ENCODE measurements at places on chromosomes 5 and 9.

GRCh38 chr5:167912941-167913665 lies 378.3 kb upstream of the WWC1 start:
- no peak for DNase-seq

GRCh38 chr9:69131682-69132081 lies 42.4 kb upstream of the TJP2 start:
- no peak for DNase-seq

GRCh38 chr5:135194573-135195269 lies 160.7 kb upstream of the PITX1 start:
- no peak for DNase-seq

- no peak for DNase-seq
Observed at GRCh38 chr9:1878811-1879210, 136.3 kb upstream of the SMARCA2 start.

DNA sequence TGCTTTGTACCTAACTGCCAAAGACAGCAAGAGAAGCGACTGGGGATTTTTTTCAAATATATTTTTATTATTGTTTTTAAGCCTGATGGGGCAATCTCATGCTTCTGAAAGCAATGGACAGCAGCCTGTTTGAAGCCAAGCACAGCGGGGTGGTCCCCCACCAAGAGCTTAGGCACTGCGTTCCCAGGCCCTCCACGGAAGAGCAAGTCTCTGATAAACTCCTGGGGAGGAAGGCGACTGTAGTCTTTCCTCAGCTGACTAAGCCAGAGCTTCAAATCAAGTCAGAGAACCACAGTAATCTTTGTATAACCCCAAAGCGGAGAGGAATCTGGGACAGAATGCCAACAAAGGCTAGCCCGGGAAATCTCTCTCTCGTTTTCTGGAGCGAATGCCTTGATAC lies 54.4 kb downstream of the ARSB start:
- DNase-seq: no peak

DNA sequence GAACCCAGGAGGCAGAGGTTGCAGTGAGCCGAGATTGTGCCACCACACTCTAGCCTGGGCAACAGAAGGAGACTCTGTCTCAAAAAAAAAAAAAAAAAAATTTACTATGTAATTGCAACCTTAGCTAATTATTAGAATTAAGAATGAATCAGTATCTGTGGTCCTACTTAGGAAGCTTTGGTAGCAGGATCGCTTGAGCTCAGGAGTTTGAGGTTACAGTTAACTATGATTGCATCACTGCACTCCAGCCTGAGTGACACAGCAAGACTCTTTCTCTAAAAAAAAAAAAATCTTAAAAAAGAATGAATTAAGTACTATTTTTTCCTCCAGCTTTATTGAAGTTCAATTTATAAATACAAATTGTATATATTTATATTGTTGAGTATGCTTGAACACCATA lies 16.7 kb downstream of the NDUFAF2 start:
- DNase-seq: no peak
